ENCODE measurements at places on chromosomes 1 and 21.

DNA sequence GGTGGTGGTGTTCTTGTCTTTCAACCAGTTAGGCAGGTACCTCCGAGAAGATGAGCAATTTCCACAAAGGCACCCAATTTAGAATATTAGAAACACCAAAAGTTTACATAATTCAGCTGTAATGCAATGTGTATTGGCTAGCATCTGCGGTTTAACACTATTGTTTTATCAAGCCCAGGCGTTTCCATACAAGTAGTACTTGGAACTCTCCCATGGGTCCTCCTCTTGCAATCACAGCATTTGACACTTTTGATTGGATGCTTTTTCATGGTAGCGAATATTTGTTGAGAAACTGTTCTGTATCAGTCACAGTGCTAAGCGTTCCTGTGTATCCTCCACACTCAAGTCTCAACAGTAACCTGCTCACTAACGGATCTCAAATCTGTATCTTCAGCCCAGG is 20.1 kb upstream of the MAP1LC3C start:
- no peak for DNase-seq

- DNase-seq: no peak
Measured at GRCh38 chr1:178540646-178541045, 27.7 kb downstream of the TEX35 start.

- no peak for DNase-seq
Measured at GRCh38 chr1:62356257-62356835, 37.1 kb upstream of the KANK4 start.

GRCh38 chr1:78370356-78370755 is 120.4 kb upstream of the PTGFR start:
- DNase-seq: no peak

DNA sequence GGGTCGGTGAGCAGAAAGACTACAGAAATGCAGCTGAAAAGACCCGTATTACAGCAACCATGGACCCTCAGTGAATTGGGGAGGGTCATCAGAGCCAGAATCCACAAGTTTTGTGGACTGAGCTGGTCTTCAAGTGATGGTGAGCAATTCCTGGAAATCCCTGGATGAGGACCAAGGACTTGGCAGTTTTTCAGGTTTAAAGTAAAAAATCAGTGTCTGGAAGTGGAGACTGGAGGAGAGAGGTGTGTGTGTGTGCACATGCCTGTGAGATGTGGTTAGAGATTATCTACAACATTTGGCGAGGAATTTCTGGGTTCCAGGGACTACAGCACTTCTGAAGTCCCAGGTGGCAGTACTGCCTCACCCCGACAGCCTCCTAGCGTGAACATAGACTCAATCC is 56.4 kb downstream of the KIRREL1 start:
- DNase-seq: no peak

GRCh38 chr1:31567956-31568570 is 8.3 kb upstream of the TINAGL1 start:
- DNase-seq: no peak

DNA sequence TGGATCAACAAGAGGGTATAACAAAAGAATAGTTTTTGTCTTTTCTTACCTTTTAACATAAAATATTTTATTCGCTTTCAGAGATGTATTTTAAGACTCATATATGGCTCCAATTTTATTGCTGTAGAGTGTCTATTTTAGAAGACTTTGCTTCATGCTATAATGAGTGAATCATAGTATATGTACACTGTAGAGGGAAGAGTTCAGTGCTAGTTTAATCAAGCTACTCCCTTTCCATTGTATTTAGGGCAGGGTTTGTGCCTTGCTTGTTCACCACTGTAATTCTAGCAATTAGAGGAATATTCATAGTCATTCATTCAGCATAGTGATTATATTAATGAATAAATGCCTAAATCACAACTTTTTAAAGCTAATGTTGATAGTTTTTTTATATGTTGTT is 78.8 kb downstream of the CEP350 start:
- no peak for DNase-seq

GRCh38 chr1:177024623-177025022 is 139.9 kb downstream of the ASTN1 start:
- DNase-seq: no peak

- no peak for DNase-seq
Measured at GRCh38 chr1:156122519-156123355, 8.2 kb downstream of the LMNA start.

DNA sequence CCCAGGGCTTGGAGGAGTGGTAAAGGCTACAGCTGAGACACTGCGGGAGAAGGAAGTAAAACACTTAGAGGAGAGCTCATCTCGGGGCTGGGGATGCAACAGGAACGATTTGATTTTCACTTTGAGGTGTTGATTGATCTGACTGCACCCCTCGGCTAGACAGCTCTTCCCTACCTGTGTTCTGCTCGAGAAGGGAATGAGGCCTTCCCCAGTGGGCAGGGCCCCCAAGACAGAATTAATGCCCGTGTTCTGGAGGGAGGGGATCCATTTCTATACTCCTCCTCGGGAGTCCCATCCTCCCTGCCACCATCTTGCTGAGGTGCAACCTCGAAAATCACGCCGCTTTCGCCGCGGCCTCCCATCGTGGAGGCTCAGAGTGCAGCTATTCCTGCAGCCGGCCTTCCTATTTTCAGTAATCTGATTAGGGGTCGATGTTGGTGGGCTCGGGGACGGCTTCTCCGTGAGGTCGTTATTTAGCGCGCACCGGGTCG is 2.4 kb downstream of the ATP2B4 start:
- DNase-seq: no peak

DNA sequence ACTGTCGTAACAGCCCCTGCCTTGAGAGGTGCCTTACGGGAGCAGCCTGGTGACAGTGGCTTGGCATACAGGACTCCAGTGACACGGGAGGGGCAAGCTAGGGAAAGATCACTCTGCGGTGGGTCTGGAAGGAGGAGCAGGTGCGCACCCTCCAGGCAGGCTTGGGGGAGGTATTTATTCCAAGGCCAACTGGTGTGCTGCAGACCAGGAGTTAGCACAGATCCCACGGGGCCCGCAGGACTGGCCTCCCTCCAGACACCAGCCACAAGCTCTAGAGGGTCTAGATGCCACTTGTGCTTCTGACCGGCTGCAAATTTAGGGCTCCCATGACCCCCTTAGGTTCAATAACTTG is 22.1 kb downstream of the PSEN2 start:
- DNase-seq: no peak

GRCh38 chr1:235679005-235679404 is 29.4 kb upstream of the GNG4 start:
- no peak for DNase-seq

DNA sequence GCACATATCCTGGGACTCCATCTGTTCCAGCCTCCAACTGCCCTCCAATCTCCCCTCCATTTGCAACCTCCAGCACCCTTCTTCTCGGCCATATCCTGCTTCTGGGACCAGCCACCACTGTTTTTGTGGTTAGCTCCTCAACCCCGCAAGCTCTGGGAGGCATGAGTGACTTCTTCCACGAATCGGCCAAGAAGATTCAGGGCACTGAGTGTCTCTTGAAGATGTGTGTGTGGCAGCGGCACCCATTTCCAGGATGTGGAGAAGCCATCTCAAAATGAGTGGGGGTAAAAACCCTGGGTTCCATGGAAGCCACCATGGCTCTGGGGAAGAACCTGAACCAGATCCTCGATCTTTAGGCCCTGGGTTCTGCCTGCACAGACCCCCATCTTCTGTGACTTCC is 194.6 kb downstream of the SLC45A1 start:
- no peak for DNase-seq

All from stimulated activated CD8-positive, alpha-beta memory T cell treated with anti-CD3 and anti-CD28 coated beads, Interleukin-4, amount 100 ng/mL, for 1 hour (primary cell).